ENCODE measurements at places on chromosomes 1 and 21. TPM values are rescaled to one million over a fixed set of nuclear protein-coding genes. Genes with fewer than 3 reads are reported as not detected.

- no peak for DNase-seq
Observed at GRCh38 chr1:11316701-11317100, 43.7 kb downstream of the UBIAD1 start.

SPTA1 gene
- total RNA-seq: 0.03 TPM

- DNase-seq: peak; percentile 59
Observed at GRCh38 chr1:7117399-7118281, 332.4 kb downstream of the CAMTA1 start.

DNA sequence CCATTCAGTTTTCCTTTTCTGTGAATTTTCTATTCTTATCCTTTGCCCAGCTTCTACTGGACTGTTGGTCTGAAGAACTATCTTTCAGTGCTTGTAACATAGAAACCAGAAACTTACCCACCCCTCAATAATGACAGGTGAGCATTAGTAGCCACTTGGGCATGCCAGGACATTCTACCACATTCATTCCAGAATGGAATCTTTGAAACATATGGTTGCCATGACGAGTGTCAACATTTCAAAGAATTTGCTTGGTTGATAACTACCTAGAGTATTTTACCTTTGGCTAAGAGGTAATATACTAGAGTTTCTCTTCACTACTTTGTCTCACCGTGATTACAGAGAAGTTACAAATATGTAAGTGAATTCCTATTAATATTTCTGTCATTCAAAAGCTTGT lies at the start of gene MROH9:
Gene MROH9 (plus strand): TSS at position 304 of the 400 bp plus-strand sequence. CDS start 10,023 bp downstream, outside the sequence.
- no peak for DNase-seq

DNA sequence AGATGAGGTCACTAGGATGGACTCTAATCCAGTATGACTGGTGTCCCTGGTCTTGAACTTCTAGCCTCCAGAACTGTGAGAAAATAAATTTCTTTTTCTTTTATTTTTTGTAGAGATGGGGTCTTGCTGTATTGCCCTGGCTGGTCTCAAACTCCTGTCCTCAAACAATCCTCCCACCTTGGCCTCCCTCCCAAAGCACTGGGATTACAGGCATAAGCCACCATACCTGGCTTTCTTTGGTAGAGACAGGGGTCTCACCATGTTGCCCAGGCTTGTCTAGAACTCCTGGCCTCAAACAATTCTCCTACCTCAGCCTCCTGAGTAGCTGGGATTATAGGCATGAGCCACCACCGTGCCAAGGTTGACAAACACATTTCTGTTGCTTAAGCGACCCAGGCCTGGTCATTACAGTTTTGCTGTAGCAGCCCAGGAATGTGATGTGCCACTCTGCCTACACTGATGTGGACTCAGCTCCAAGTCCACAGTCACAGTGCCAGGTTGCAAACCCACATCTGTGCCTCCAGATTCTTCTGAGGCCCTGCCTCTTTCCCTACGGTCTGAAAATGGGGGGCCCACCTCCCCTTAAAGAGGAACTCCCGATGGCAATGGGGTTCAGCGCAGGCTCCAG lies 15.9 kb downstream of the PYCR2 start:
- DNase-seq: no peak

DNA sequence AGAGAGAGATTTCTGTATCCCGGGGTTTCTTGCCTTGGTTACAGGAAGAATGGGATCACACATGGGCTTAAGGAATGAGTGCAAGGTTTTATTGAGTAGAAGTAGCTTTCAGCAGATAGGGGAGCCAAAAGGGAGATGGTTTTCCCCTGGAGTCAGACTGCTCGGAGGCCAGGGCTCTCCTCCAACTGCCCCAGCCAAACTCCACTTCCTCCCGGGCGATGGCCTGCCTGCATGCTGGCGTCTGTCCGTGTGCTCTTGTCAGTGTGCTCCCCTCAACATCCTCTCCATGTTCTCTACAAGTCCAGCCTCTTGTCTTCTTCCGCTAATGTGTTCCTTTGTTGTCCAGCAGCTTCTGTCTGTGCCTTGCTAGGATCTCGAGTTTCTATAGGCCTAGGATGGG lies 421.3 kb upstream of the ADGRL2 start:
- DNase-seq: no peak

TBX19 gene
- total RNA-seq: 1.2 TPM

DNA sequence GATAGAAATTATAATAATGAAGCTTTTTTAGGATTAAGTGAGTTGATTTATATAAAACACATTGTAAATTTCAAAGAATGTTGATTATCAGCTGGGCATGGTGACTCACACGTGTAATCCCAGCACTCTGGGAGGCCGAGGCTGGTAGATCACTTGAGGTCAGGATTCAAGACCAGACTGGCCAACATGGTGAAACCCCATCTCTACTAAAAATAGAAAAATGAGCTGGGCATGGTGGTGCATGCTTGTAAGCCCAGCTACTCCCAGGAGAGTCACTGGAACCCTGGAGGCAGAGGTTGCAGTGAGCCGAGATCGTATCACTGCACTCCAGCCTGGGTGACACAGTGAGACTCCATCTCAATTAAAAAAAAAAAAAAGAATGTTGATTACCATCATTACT lies 18.4 kb downstream of the ADAMTS1 start:
- no peak for DNase-seq

HFM1 gene
- total RNA-seq: 3.9 TPM

SPATA17 gene
- 1.00 TPM for total RNA-seq

DNA sequence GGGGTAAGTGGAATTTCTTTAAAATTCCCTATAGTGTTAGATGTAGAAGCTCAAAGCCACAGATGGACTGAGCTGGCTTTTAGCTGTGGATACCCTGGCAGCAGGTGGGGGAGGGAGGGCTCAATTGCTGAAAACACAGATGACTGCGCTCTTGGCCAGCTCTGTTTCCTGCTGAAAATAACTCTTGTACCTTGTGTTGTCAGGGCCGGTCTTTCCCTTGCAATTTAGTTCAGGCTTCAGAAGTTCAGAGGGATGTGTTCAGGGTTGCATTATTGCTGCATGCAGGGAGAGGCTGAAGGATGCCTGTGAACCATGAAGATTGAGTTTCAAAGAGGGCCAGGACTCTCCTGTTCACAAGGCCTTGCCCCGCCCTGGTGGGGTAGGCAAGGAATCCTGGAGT lies 58.1 kb upstream of the GCLM start:
- no peak for DNase-seq

GRCh38 chr1:175840787-175841186 lies 97.4 kb upstream of the TNR start:
- DNase-seq: no peak

LCE1A gene
- total RNA-seq: not detected

DNA sequence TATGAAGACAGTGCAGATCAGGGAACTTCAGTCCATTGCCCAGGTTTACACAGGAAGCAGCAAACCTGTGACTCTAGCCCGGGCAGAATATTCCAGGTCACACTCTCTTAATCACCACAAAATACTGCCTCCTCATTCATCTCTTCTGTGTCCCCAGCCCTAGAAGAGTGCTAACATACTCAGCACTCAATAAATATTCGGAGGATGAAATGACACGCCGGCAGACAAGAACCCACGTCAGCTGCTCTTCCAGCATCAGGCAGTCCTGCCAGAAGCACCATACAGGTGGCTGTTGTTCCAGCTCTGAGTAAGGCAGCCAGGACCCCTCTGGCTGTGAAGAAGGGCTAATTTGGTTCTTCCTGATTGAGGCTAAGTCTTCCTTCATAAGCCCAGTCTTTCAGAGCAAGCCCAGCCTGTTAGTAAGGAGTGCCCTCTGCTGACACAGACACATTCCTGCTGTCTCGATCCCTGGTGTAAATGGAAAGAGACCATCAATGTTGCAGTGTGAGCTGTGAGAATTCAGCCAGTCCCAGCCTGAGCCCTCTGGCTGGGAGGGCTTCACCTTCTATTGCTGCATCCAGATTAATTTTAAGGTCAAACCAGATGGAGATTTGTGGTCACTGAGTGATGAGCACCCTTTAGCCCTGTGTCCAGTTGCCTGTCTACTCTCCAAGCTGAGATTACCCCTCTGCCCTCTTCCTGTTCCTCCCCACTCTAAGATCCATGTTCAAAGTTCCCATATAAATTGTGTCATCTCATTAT lies 45.0 kb upstream of the KIRREL1 start:
- DNase-seq: peak; percentile 77

DNA sequence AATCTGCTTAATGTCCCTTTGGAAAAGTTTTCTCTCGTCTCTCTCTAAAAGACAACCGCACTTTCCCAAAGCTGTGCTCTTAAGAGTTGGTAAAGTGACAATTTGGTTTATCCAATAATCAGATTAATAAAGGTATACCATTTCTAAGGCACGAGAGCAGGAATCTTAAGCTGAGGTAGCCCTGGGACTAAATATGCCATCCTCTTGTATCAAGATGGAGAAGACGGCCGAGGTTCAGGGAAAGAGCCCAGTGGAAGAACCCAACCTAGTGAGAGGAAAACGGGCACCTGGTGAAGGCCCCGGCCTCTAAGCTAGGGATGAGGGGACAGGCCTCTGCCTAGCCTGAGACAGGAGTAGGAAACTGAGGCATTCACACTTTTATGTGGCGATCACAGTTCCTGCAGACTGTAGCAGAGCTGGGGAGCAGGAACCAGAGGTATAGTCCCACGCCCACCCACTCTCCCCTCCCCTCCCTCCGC lies 334 bp upstream of the SARS1 start:
- DNase-seq: no peak

PGM1 gene
- 88.9 TPM for total RNA-seq
